ENCODE measurements at places on chromosomes 6 and 20. TPM values are rescaled to one million over a fixed set of nuclear protein-coding genes. Genes with fewer than 3 reads are reported as not detected.
A peak's percentile ranks its signal among the peaks of the same experiment; 100 is the strongest.

DNA sequence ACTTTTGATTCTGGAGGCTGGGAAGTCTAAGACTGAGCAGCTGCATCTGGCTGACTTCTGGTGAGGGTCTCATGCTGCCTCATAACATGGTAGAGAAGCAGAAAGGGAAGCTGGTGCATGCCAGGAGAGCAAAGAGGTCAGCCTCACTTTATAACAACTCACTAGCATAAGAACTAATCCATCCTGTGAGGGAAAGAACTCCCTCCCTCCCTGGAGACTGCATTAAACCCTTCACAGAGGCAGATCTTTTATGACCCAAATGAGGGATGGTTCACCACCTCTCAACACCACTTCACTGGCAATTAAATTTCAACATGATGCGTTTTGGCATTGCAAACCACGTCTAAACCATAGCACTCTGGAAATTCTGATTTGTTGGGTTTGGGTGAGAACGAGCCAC lies 33.9 kb downstream of the STXBP5 start:
- no peak for DNase-seq

- no peak for DNase-seq
These were observed 45.5 kb upstream of the AFDN start for GRCh38 chr6:167781066-167781767.

DNA sequence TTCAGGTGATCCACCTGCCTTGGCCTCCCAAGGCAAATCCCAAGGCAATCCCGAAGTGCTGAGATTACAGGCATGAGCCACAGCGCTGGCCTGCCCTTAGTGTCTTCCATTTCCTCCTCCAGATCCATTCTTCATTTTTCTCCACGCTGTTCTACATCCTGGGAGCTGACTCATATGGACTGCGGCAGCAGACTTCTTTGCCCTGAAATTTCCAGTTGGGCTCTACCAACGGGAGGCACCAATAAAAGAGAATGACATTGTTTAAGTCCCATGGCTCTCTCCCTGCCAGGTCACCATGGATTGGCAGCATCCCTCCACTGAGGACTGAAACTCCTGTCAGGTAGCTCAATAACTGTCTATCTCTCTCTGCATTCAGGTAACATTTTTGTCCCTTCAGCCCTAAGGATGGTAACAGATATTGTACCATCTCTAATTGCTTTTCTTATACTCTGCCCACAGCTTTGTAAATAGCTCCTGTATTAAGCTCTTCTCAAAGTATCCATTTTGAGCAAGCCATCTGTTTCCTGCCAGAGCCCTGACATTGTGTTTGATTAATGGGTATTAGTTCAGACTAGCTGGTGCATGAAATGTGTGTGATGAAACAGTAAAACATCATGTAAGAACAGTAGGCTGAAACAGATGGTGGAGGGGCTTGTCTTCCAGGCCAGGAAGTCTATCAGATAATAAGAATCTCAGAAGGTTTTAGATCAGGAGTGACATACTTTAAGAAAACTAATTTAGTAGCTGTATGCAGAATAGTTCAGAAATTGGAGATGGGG lies 3.6 kb downstream of the TBCC start:
- DNase-seq = peak; percentile 44

- DNase-seq = peak; percentile 87
These were observed 9.5 kb downstream of the C20orf202 start for GRCh38 chr20:1212607-1213396.

GRCh38 chr20:64030371-64031134 lies 5.4 kb upstream of the C20orf204 start:
- no peak for DNase-seq

DNA sequence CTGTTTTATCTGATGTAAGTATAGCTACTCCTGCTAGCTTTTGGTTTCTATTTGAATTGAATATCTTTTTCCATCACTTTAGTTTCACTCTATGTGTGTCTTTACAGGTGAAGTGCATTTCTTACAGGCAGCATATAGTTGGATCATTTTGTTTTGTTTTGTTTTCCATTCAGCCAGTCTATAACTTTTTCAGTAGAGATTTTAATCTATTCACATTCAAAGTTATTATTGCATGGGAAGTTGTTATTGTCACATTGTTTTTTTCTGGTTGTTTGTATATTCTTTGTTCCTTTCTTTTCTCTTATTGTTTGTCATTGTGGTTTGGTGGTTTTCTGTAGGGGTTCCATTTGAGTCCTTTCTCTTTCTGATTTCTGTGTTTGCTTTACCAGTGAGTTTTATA lies 151.2 kb downstream of the PDE10A start:
- DNase-seq = no peak

GRCh38 chr6:38116248-38116647 lies 296.7 kb downstream of the ZFAND3 start:
- DNase-seq = no peak

DNA sequence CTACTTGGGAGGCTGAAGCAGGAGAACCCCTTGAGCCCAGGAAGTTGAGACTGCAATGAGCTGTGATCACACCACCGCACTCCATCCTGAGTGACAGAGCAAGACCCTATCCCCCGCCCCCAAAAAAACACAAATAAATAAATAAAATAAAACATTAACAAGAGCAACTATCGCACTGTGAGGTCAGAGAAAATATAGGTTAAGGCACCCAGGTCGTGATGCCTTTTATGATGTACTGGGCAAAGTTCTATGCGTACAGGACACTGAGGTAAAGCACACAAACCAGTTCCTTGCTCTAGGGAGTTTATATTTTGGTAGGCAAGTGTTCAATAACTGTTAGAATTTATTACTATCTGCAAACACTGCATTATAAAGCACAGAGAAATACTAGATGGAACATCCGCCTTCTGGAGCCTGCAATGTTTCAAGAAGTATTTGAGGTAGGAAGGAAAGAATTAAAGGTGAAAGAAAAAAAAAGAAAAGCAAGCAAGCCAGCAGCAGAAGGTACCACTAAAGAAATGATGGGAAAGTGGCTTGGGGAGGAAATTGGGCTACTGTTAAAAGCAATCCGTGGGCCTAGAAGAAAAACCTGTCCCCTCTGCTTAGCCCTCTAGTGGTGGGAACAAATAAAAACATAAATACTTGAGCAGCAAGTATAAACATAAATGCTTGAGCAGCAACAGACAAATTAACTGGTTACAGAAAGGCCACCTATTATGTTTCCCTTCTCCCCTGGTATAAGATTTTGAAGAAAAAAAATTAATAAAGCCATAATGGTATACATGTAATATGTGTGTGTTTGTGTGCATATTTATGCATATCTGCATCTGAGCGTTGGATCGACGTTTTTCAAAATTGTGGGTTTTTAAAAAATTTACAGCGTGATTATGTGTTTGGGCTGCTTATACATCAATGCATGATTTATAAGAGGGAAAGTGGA lies 128.0 kb downstream of the PHACTR1 start:
- DNase-seq = peak; percentile 52

- DNase-seq = peak; percentile 51
These were observed 2.9 kb downstream of the EEF1A2 start for GRCh38 chr20:63495741-63496595.

DNA sequence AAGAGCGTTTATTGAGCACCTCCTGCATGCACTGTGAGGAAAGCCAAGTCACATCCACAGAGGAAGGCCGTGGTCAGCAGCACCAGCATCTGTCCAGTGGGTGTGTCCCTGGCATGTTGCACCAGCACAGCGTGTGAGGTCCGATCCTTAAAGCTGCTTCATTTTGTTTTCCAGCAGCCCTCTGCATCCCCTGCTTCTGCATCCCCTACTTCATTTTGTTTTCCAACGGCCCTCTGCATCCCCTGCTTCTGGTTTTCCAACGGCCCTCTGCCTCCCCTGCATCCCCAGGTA lies 147.8 kb downstream of the SYCP2 start:
- no peak for DNase-seq

- DNase-seq = no peak
These were observed 92.9 kb downstream of the VEGFA start for GRCh38 chr6:43862925-43863324.

- no peak for DNase-seq
These were observed 79.5 kb upstream of the ISM1 start for GRCh38 chr20:13141546-13141945.

- no peak for DNase-seq
These were observed 549.2 kb upstream of the NOX3 start for GRCh38 chr6:156004796-156005195.

GRCh38 chr6:144047688-144048087 lies 39.6 kb upstream of the PLAGL1 start:
- no peak for DNase-seq

DNA sequence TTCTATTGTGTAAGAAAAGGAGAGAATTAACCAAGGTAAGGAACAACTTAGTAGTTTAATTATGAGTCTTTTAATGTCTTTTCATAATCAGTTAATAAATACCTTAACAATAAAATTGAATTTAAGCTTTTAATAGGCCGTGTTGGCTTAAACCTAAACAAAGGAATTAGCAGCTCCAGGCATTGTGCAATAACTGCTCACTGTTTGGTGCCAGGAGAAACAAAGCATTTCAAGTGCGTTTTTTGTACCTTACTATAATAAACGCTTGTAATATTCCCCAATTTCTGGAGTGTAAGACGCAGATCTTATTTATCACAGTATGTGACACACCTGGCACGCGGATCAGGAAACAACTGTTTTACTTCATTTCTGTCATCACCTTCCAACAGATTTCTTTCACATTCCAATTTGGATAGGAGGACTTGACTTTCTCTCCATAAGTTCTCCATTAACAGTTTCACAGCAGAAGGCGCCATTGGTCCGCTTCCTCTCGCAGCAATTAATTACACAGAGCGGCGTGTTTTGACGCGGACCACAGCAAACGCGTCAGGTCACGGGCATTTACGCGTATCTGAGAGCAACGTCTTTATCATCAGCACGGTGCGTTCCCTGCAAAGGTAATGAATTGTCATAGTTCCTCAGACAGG lies 335.8 kb upstream of the NT5E start:
- no peak for DNase-seq

DNA sequence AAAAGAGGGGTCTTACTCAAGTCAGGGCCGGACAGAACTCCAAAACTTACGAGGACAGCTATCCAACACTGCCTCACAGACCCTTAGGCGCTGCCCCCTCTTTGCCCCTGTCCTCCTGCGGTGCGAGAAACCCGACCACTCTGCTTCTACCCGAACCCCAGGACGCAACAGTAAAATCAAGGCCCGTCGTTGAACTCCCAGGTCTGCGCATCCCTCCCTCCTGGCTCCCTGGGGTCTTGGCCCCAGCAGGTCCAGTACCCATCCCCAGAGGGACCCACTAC lies 6.4 kb downstream of the OLIG3 start:
- DNase-seq = no peak

GRCh38 chr6:15023448-15023847 lies 222.4 kb upstream of the JARID2 start:
- DNase-seq = no peak

DNA sequence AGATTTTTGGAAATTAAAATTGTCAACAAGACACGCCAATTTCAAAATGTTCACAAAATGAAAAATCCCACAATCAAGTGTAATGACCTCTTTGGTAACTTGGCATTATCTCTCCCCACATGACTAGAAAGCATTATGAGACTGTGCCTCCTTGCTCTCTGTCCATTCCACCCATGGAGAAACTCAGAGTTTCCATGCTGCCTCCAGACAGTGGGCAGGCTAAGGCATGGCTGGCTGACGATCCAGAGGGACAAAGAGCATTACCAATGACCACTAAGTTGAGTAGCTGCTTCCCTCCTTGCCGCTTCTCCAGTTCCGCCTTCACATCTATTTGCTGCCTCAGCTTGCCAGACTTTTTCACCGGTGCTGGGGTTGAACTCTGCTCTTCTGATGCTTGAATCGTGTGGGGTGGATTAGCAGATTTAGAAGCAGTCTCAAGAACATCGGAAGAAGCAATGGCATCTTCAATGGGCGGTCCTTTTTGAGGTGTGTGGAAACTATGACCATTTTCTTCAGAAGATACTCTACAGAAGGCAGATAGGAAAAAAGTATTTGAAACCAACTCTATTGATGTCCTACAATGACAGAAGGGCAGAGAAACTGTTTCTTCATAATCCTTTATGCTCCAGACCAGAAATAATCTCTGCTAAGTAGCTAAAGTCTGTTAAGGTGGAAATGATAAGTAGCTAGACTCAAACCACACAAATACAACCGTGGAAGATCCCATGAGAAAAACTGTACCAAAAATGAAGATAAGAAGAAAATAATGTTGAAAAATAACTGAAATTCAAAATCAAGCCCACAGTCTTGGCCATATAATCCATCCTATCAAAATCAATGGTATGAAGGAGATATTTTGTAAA lies 47.5 kb upstream of the ALDH8A1 start:
- no peak for DNase-seq

- DNase-seq = peak; percentile 75
These were observed 8.5 kb downstream of the TMEM242 start for GRCh38 chr6:157314705-157315321.

DNA sequence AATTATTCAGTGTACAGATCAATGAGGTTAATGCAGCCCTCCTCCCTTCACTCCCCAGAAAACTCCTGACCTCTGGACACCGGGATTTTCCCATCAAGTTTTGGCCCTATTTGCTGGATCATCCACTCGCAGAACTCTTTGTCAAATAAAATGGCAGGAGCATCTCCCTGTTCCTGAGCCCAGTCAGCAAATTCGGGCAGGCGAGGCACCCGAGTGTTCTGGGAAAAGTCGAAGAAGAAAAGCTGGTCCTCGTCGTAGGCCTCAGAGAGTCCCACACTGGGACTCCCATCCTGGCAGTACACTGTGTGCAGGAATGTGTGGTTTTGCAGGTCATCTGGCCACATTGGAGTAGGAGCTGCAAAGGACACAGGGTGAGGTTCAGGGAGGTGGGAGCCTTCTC lies 2.4 kb downstream of the HLA-DMA start:
- DNase-seq = no peak

GRCh38 chr6:22444330-22444729 lies 125.0 kb upstream of the HDGFL1 start:
- DNase-seq = peak; percentile 93

GRCh38 chr6:52293067-52293466 lies 8.5 kb upstream of the MCM3 start:
- no peak for DNase-seq

- no peak for DNase-seq
These were observed 44.2 kb upstream of the MDGA1 start for GRCh38 chr6:37741757-37742400.

- DNase-seq = peak; percentile 17
These were observed 97.5 kb downstream of the ZMYND8 start for GRCh38 chr20:47258745-47259695.

DNA sequence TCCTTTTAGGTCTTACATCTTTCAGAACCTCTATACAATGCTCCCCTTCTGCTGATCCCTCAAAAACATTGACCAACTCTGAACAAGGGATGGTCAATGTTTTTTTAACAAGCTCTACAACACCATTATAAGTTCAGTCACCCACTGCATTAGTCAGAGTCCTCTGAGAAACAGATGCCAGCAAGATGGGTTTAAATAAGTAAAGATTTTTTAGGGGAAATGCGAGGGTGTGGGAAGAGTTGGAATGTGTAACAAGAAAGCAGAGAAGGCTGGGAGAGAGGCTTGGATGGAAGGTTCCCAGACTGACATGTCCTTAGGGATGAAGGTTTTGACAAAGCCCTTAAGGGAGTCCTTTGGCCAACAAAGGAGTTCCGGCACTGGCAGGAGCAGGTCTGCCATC lies 478.3 kb downstream of the FRK start:
- DNase-seq = no peak

GRCh38 chr6:37706749-37707148 lies 9.1 kb upstream of the MDGA1 start:
- no peak for DNase-seq

The TMEM200A gene
- total RNA-seq = 0.40 TPM

The TCF21 gene
- total RNA-seq = not detected

The PI16 gene
- total RNA-seq = 0.07 TPM

The C20orf141 gene
- total RNA-seq = not detected

The ARMH2 gene
- total RNA-seq = not detected

The FNDC1 gene
- total RNA-seq = not detected

The TRIM31 gene
- 0.11 TPM for total RNA-seq

The MATN4 gene
- total RNA-seq = not detected

The DACT2 gene
- not detected for total RNA-seq

The HLA-DMB gene
- not detected for total RNA-seq

Measured in PC-3 (cell line).